ENCODE measurements at places on chromosomes 11 and 22.

DNA sequence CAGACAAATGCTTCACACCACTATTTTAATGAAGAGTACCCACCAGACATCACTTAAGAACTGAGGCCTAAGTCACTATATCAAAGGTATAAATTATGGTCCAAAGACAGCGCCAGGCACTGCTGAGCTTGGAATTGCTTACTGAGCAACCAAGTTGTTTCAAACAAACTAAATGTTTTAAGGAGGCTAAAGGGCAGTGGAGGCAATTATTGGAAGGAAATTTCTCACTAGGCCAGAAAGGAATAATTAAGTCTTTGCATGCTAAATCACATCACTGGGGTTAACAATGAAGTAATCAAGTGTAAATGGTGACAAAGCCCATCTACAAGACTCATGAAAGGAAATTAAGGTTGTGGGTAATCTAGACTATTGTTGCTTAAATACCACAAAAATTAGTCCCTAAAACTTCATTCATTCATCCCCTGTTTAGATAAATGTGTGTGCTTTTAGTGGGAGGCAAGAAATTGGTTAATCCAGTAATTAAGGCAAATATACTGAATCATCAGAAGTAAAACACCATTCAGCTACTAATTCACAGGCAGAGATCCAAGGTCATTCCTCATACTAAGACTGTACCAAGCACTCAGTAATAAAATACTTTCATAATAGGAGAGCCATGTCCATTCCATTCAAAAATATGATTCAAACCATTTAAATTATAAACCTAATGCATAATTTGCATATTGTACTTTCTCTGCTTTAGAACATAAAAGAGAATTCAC lies 21.2 kb downstream of the LGR4 start:
- DNase-seq = no peak

DNA sequence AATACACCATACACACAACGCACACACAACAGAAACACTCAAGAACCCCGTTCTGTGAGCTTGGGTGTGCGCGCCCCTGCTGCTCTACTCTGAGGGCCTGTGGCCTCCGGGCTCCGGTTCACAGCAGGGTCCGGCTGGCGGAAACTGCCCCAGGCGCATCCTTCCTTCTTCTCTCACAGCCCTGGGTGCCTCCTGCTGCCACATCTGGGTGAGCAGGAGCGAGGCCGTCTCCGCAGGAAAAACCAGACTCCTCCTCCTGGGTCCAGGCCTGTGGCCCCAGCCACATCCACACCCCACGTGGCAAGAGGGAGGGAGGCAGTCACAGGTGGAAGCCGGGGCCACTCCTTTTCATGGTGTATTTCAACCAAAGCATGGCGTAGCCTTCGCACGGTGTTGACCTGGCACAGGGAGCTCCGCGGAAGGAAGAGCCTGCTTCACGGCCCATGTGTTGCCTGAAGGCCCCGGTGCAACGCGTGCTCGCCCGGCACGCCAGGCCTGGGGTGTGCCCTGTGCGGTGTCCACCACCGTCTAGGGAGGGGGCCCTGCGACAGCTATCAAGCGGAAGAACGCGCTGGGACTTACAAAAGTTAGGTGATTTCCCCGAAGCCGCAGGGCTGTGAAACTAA lies 1502.7 kb downstream of the TBC1D22A start:
- DNase-seq = no peak

GRCh38 chr22:49180683-49181024 lies 647.0 kb downstream of the BRD1 start:
- no peak for DNase-seq

GRCh38 chr11:62048100-62048499 lies 75.7 kb upstream of the INCENP start:
- no peak for DNase-seq

DNA sequence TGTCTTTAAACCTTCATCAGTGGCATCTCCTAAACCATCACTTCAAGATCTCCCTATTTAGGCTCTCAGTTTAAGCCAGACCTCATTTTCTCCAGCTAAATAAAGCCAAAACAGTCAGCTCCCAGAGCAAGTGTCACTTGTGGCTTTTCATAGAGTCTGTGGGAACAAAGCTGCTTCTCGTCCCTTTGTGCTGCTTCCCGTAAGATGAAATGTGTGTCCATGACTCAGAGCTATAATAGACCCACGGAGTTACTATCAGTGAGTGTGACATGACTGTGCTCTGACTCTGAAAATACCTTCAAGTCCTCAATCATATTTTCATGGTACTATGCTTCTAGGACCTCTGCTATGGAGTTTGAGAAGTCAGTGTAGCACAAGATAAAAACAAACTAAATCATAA lies 57.3 kb upstream of the SLN start:
- no peak for DNase-seq

DNA sequence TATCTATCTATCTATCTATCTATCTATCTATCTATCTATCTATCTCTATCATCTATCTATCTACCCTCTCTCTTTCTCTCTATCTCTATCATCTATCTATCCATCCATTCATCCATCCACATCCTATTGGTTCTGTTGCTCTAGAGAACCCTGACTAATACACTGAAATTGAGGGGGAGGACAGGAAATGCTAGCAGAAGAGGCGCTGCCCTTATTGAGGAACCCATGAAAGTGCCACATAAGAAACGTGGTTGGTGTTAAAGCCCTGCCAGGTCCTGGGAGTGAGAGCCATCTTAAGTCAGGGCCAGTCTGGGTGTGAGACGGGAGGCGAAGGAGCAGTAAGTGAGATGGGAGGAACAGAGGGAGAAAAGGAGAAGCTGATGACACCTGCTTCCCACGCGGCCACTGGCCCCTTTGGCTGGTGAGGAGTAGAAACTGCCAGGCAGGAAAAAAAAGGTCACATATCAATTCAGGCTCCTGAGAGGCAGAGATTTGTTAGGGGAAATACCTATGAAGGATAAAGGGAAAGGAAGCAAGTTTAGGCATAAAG lies 87.9 kb upstream of the PLET1 start:
- no peak for DNase-seq

GRCh38 chr11:93476796-93477195 lies 66.4 kb downstream of the SMCO4 start:
- DNase-seq = no peak

DNA sequence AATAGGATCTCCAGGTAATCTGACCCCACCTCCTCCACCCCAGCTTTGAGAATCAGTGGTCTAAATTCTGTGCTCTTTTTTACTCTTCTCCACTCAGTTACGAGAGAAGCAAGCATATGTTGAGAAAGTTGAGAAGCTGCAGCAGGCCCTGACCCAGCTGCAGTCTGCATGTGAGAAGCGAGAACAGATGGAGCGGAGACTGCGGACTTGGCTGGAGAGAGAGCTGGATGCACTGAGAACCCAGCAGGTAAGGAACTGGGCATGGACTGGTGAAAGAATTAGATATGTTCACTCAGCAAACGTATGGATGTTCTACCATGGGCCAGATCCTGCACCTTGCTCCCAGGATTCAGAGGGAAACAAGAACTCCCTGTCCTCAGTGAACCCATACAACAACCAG lies 85.7 kb downstream of the AMOTL1 start:
- no peak for DNase-seq

- peak; percentile 46 for DNase-seq
These were observed 1.2 kb upstream of the DUSP8 start for GRCh38 chr11:1573077-1573902.

DNA sequence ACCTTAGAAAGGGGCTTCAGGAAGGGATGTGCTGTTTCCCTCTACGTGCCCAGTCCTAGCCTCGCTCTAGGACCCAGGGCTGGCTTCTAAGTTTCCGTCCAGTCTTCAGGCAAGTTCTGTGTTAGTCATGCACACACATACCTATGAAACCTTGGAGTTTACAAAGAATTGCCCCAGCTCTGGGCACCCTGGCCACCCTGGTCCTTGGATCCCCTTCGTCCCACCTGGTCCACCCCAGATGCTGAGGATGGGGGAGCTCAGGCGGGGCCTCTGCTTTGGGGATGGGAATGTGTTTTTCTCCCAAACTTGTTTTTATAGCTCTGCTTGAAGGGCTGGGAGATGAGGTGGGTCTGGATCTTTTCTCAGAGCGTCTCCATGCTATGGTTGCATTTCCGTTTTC lies 2.2 kb upstream of the TAGLN start:
- DNase-seq = no peak

DNA sequence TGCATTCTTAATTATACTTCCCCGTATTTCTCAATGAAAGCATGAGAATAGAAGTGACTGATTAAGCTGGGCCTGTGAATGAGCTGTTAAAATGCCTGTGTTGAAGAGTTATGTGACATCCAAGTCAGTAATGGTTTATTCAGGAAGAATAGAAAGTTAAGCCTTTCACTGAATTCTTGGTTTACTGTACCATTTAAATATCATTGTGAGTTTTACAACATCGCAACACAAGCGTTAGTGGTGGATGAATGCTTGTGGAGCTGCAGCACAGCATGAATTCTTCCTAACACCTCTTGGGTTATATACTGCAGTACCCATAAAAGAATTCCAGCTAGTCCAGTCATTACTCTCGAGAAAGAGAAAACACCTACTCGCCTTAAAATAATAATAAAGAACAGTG lies 257.8 kb downstream of the JRKL start:
- DNase-seq = no peak

GRCh38 chr11:68685656-68686380 lies 1.5 kb downstream of the GAL start:
- no peak for DNase-seq

- DNase-seq = no peak
These were observed 9.0 kb upstream of the ZBTB44 start for GRCh38 chr11:130323452-130324450.

- peak; percentile 64 for DNase-seq
These were observed 6.6 kb upstream of the PTS start for GRCh38 chr11:112219476-112220232.

- DNase-seq = peak; percentile 24
These were observed 15.4 kb downstream of the ARFGAP2 start for GRCh38 chr11:47161134-47161854.

- no peak for DNase-seq
These were observed 210.7 kb downstream of the TBC1D22A start for GRCh38 chr22:46972901-46973831.

- DNase-seq = no peak
These were observed 23.8 kb downstream of the CD82 start for GRCh38 chr11:44589301-44589700.

DNA sequence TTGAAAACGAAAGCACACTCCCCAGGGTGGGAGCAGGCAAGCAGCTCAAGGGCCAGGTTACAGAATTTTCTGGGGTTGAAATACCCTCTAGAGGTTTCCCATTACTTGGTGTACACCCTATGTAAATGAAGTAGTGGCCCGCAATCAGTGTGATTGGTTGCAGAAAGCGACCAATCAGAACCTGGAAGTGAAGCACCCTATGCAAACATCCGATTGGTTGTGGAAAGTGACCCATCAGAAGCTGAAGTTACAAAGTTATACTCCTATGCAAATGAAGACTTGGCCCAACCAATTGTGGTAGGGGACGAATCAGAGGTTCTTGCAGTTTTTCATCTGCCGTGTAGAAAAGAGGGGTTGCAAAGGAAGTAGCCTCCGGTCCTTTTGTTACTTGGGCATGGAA lies 19.2 kb downstream of the PRR5 start:
- DNase-seq = no peak

GRCh38 chr11:12402691-12403120 lies 25.3 kb downstream of the PARVA start:
- DNase-seq = no peak

GRCh38 chr11:20355221-20356219 lies 8.0 kb upstream of the HTATIP2 start:
- no peak for DNase-seq

DNA sequence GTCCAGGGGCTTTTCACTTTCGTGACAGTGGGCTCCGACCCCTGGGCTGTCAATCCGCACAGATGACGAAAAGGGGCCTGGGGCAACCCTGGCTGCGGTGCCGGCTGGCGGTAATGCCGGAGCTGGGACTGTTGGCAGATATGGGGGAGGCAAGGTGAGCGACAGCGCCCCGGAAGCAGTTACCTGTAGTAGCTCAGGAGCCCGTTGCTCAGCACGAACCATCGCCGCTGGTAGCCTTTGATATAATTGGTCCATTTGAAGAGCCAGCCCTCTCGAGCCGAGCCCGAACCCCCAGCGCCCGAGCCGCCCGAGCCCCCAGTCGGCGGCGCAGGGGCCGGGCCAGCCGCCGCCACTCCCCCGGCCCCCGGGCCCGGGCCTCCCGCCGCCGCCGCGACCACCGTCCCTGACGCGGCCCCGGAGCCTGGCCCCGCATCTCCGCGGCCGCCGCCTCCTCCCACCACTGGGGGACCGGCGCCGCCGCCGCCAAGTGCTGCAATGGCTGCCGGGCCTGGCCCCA lies 396 bp downstream of the OSBP start:
- peak; percentile 25 for DNase-seq

DNA sequence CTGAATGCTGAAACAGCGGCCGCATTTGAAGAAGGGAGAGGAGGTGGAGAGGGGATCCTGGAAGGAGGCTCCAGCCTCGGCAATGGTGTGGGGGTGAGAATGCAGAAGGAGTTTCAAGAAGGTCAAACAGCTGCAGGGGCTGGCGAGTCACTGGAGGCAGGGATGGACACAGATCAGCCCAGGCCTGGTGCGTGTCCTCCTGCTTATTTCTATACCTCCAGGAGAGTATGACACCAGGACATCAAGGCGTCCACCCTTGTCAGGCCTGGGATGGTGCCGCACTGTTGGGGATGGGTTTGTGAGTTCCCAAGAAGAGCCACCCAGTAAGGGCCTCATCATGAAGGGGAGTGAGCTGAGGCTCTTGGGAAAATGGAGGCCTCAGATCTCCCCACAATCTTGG lies 23.1 kb downstream of the IGLL1 start:
- DNase-seq = no peak

- DNase-seq = no peak
These were observed 41.0 kb upstream of the XKR3 start for GRCh38 chr22:16866167-16866566.

DNA sequence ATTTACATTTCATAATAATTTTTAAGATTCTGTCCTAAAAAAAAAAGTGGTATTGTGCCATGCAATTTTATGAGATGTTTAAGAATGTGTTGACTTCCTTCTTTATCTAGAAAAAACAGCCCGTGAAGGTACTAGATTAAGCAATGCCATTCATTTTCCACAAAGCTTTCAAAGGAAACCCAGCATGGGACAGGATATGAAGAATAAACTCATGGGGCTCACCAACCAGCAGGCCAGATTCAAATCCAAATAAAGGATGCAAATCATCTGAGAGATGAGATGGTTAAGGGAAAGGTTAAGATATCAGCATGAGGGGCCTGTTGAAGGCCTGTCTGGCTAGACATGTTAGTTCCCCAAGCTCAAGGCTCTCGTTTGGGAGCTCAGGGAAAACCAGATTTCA lies 199.1 kb downstream of the SWAP70 start:
- no peak for DNase-seq

- DNase-seq = no peak
These were observed 144.9 kb downstream of the ARHGAP42 start for GRCh38 chr11:100831929-100832494.
